ENCODE measurements at places on chromosomes 5 and 9. TPM values are rescaled to one million over a fixed set of nuclear protein-coding genes. Genes with fewer than 3 reads are reported as not detected.

- no peak for DNase-seq
These were observed 176.7 kb downstream of the MED10 start for GRCh38 chr5:6201631-6202030.

DNA sequence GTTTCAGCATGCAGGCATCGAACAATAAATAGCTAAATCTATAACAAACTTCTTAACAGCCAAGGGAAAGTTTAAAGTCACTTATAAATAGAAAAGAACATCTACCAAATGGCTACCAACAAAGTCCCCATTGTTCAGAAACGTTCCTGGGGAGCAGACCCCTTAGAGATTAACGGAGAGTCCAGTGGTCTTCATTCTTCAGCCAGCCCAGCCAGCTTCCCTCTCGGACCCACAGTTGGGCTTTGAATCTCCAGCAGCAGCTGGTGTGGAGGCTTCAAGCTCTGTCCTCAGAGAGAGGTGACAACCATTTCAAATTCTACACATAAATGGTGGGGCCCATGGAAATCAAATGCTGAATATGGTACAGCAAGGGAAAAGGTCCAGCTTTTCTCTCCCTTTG lies 11.2 kb downstream of the ENC1 start:
- no peak for DNase-seq

The MYO10 gene
- total RNA-seq, result 21.5 TPM

- DNase-seq, result no peak
These were observed 20.1 kb downstream of the CCDC180 start for GRCh38 chr9:97327562-97327961.

DNA sequence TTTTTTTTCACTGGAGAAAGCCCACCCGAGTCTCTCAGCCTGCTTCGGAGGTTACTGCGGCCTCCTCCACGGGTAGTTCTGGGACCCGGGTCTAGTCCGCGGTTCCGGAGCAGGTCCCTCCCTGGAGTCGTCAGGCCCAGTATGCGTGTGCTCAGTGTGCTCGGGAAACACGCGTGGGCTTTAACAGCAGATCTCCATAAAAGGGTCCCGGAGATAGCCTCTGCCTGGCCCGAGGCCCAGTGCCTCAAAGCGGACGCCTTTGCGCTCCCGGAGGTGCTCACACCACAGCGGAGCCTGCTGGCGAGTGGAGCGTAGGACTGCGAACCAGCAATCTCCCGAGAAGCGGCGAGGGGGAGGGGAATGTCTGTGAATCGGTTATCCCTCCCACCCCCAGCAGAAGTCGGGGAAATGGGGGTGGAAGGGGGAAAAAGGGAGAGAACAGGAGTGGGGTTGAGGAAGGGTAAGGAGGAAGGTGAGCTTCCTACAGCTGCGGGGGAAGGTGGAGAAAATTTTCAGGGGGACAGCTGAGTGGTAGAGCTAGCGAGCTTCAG lies 28.7 kb downstream of the CDKN2A start:
- DNase-seq, result no peak

DNA sequence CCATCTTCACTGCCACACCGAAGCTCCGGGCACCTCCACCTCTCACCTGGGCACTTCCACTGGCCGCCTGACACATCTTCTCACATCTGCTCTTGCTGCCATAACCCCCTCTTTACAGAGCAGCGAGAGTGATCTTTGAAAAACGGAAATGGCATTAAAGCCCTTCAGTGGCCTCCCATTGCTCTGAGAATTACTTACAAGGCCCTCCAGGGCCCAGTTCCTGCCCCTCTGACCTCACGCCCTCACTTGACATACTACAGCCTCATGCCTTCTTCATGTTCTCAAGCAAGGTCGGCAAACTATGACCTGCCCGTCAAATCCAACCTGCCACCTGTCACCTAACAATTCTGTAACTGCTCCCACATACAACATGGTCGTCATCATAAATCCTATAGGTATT lies 187.3 kb downstream of the NR3C1 start:
- no peak for DNase-seq

- no peak for DNase-seq
These were observed 20.4 kb downstream of the ZBTB5 start for GRCh38 chr9:37444890-37445289.

DNA sequence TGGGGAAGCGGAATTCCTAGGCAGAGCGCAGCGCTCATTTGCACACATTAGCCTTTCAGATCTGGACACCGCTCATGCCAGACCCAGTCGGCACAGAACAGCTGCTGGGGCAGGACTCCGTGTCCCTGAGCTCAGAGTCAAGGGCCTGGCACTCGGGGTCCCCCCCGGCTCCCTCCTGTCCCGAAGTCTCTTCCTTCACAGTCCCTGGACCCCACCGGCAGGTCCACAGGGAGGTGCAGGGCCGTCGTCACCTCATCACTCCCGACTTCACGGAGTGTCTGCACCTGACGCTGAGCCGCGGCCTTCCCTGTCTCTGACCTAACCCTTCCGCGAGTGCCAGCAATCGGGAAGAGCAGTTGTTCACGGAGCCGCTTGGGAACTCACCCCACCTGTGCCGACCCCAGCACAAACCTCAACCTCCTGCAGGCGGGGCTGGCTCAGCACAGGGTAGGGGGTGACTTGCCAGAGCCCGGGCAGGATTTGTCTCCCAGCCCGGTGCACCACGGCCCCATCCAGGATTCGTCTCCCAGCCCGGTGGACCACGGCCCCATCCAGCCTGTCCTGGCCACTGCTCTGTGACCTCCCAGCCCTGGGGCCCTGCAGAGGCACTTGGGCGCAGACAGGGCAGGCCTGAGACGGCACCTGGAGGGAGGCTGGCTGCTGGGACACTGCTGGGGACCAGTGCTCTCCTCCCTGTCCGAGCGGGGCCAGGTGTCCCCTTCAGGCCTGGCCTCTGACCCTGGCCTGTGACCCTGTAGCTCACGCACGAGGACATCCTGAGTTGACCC lies 9.9 kb upstream of the SLC9A3 start:
- no peak for DNase-seq

The FOXD4L4 gene
- 0.06 TPM for total RNA-seq

Data from LHCN-M2 (cell line).